ENCODE measurements at places on chromosomes 12 and 14.

GRCh38 chr12:109645194-109645593 lies 68.4 kb upstream of the FAM222A start:
- no peak for DNase-seq

GRCh38 chr12:40044396-40044795 lies 61.5 kb downstream of the SLC2A13 start:
- no peak for DNase-seq

- no peak for DNase-seq
Observed at GRCh38 chr12:55061024-55061423, 41.2 kb downstream of the NEUROD4 start.

- no peak for DNase-seq
Observed at GRCh38 chr12:119683413-119683812, 15.5 kb downstream of the PRKAB1 start.

Measured in activated T-helper 1 cell treated with anti-CD3 and anti-CD28 coated beads, Interleukin-2, amount 50 U/mL, for 16 hours (primary cell).